Immature natural killer cell (primary cell): ENCODE measurements at places on chromosomes 1 and 21. TPM values are rescaled to one million over a fixed set of nuclear protein-coding genes. Genes with fewer than 3 reads are reported as not detected.
A peak's percentile ranks its signal among the peaks of the same experiment; 100 is the strongest.

PAFAH2 gene
- polyA plus RNA-seq, result 35.6 TPM

MTMR11 gene
- polyA plus RNA-seq, result 1.7 TPM

- H3K36me3 ChIP-seq, result no peaks in the 10 kb centered on the region
- H3K4me3 ChIP-seq, result no peak overlapping the region
- no peak overlapping the region for H3K27ac ChIP-seq
- H3K4me1 ChIP-seq, result no peaks in the 10 kb centered on the region
- no peak for DNase-seq
Measured at GRCh38 chr1:203480084-203480483, 4.5 kb downstream of the PRELP start.

GRCh38 chr1:166950156-166950555, 25.2 kb downstream of the ILDR2 start:
- H3K27me3 ChIP-seq, result peaks cover 2% of the 10 kb centered on the region
- H3K4me3 ChIP-seq, result no peak overlapping the region
- no peak for DNase-seq
- H3K4me1 ChIP-seq, result peaks cover 11% of the 10 kb centered on the region

DNA sequence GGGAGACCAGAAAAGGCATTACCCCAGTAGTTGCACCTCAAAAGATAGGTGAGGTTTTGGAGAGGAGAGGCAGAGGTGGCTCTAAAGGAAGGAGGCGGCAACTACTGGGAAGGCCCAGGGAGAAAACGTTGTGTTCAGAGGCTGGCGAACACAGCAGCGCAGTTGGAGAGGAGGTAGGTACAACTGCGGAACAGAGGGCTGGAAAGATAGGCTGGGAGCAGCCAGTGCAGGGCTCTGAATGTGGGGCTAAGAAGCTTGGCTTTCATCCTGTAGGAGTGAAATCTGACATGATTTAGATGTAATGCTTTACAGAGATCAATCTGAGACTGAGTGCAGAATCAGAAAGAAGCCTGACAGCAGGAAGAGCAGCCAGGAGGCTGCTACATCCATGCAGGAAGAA, 13.0 kb downstream of the RIMS3 start:
- no peak overlapping the region for H3K4me3 ChIP-seq
- no peaks in the 10 kb centered on the region for H3K27me3 ChIP-seq
- H3K4me1 ChIP-seq, result peaks cover 5% of the 10 kb centered on the region
- no peaks in the 10 kb centered on the region for H3K36me3 ChIP-seq
- no peak overlapping the region for H3K27ac ChIP-seq

GRCh38 chr1:203627851-203628200, 1.2 kb downstream of the ATP2B4 start:
- H3K27me3 ChIP-seq, result peaks cover 25% of the 10 kb centered on the region
- peaks cover 14% of the 10 kb centered on the region for H3K36me3 ChIP-seq
- DNase-seq, result no peak
- H3K4me3 ChIP-seq, result peak overlapping the region; percentile 98
- H3K27ac ChIP-seq, result peak overlapping the region; percentile 97

DNA sequence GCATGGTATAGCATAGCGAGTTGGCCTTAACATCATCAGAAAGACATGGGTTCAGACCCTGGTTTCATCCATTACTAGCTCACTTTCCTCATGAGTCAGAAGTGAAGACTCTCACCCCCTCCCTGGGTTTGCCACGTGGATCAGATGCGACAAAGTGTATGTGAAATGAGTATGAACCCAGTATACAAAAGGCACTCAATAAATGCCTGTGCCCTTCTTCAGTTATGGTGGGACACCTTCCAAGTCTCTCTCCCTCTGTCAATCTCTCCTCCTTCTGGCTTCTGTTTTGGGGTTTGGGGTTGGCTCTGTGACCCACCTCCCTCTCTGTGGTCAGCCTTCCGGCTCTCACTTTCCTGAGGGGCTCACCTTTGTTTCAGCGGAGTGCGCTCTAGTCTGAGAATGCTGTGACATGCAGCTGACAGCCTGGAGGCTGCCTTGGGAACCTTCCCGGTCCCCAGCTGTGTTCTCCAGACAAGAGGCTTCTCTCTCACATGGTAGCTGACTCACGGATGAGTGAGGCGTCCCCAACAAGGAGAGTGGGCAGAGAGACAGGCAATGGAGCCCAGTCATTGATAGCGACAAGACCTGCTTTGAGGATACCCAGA, 155.0 kb upstream of the EDN2 start:
- no peaks in the 10 kb centered on the region for H3K27me3 ChIP-seq
- peak overlapping the region; percentile 60 for H3K27ac ChIP-seq
- H3K4me1 ChIP-seq, result peaks cover 23% of the 10 kb centered on the region
- H3K4me3 ChIP-seq, result no peak overlapping the region
- no peak for DNase-seq

- H3K36me3 ChIP-seq, result no peaks in the 10 kb centered on the region
- H3K4me1 ChIP-seq, result no peaks in the 10 kb centered on the region
- no peak overlapping the region for H3K4me3 ChIP-seq
- DNase-seq, result no peak
- H3K27ac ChIP-seq, result no peak overlapping the region
- peaks cover 4% of the 10 kb centered on the region for H3K27me3 ChIP-seq
Measured at GRCh38 chr1:95139039-95139438, 21.9 kb downstream of the TLCD4 start.

OR10J1 gene
- not detected for polyA plus RNA-seq

- H3K4me3 ChIP-seq, result no peak overlapping the region
- no peaks in the 10 kb centered on the region for H3K27me3 ChIP-seq
Measured at GRCh38 chr21:18417141-18417790, 13.7 kb upstream of the TMPRSS15 start.

GRCh38 chr1:15220825-15221431, 26.1 kb upstream of the FHAD1 start:
- peaks cover 25% of the 10 kb centered on the region for H3K4me1 ChIP-seq
- no peaks in the 10 kb centered on the region for H3K36me3 ChIP-seq
- H3K4me3 ChIP-seq, result no peak overlapping the region
- H3K27me3 ChIP-seq, result peaks cover 4% of the 10 kb centered on the region

DNA sequence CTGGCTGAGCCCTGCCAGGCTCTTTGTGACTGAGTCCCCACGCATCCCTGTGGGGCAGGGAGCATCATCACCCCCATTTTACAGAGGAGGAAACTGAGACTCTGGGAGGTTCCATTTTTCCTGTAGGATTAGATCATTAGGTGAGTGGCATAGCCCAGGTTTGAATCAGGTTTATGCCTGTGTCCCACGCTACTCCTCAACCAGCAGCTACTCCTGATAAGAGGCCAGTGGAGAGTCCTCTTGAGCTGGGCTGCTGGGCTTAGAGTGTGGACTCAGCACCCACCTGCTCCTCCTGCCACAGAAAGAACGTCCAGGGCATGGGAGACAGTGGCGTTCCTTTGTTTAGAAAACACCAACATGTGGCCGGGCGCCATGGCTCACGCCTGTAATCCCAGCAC, 30.7 kb downstream of the TNFRSF1B start:
- peaks cover 31% of the 10 kb centered on the region for H3K36me3 ChIP-seq
- H3K27ac ChIP-seq, result no peak overlapping the region
- H3K27me3 ChIP-seq, result peaks cover 14% of the 10 kb centered on the region
- H3K4me1 ChIP-seq, result peaks cover 60% of the 10 kb centered on the region
- no peak for DNase-seq
- H3K4me3 ChIP-seq, result no peak overlapping the region

DNA sequence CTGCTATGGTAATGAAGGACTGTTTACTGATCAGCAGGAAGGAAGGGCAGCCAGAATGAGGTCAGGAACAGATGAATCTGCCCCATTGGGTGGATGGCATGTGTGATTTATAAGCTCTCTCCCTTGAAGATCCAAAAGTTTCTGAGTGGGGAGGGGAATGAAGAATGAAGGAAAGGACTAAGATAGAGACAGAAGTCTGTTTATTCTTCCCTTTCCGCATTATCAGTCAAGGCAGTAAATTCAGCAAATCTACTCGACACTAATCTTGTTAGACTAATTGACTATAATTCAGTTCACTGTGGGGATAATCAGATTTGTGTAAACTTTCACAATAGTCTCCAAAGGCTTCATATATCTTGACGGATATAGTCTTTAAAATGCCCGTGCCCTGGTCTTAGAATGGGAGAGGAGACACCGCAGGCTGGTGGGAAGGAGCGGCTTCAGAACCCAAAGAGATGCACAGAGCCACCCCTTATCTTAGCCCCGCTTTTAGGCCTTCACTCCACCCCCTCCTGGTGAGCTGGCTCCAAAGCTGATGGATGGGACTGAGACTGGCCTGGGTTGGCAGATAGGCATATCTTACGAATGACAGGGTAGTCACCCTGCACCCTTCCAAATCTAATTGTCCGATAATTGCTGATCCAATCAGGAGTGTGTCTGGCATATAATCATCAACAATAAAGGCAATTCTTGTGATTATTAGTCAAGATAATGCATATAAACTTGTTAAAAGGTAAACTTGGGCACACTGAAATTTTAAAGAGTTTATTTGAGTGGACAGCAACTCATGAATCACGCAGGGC, 76.0 kb upstream of the PPM1J start:
- H3K27ac ChIP-seq, result no peak overlapping the region
- no peaks in the 10 kb centered on the region for H3K27me3 ChIP-seq
- no peaks in the 10 kb centered on the region for H3K36me3 ChIP-seq
- peaks cover 23% of the 10 kb centered on the region for H3K4me1 ChIP-seq
- no peak for DNase-seq

GRCh38 chr1:3654549-3655281, 2.4 kb downstream of the TP73 start:
- no peak overlapping the region for H3K4me3 ChIP-seq
- no peaks in the 10 kb centered on the region for H3K36me3 ChIP-seq
- peaks cover 10% of the 10 kb centered on the region for H3K4me1 ChIP-seq
- H3K27me3 ChIP-seq, result peaks cover 16% of the 10 kb centered on the region
- DNase-seq, result no peak

- no peak overlapping the region for H3K27ac ChIP-seq
- H3K36me3 ChIP-seq, result no peaks in the 10 kb centered on the region
- no peaks in the 10 kb centered on the region for H3K4me1 ChIP-seq
- peaks cover 1% of the 10 kb centered on the region for H3K27me3 ChIP-seq
- no peak for DNase-seq
Measured at GRCh38 chr1:54579337-54579781, 31.3 kb downstream of the ACOT11 start.

DTL gene
- 1.4 TPM for polyA plus RNA-seq

DNA sequence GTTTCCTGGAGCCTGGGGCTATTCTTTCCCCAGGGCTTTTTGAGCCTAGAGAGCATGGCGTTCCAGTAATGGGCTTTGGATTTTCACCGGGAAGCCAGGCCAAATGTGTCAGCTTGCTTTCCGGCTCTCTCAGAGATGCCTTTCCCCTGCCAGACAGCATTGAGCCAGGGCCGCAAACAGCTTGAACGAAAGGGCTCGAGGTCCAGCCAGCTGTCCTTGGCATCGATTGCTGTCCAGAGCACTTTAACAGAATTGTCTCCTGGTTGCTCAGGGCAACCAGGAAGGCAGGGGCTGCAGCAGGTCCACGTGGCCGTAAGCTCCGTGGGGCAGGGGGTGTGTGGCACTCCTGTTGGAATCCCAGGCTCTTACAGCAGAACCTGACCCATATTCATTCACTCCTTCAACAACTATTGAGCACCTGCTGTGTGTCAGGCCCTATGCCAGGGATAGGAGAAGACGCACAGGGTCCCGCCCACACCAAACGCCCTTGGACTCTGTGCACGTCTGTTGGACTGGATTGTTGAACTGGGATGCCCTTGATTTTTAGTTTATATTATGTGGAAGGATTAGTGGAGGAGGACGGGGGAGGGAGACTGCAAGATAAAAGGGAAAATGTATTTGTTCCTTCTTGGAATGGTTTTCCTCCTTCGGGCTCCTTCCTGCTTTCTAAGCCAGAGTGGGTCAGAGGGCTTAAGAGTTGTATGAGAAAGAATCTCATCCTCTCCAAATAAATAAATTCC, 38.7 kb upstream of the EFHD2 start:
- H3K27ac ChIP-seq, result no peak overlapping the region
- H3K4me3 ChIP-seq, result no peak overlapping the region
- H3K27me3 ChIP-seq, result no peaks in the 10 kb centered on the region
- H3K4me1 ChIP-seq, result peaks cover 12% of the 10 kb centered on the region
- DNase-seq, result no peak

DNA sequence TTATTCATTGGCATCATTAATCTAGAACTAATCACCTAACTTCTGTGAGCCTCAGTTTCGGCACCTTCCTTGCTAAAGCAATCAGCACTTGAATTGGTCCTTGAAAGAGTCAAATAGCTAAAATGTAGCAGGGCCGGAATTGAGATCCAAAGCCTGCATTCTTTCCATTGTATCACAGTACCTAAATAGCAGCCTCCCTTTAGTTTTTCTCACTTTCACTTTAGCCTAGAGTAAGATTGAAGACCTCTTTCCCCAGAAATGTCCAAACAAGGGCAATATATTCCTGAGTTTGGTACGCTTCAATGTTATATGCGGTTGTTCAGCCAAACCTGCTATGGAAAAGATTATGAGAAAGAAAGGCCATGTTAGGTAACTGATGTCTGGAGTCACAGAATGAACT, 121.9 kb upstream of the BMP8A start:
- H3K4me1 ChIP-seq, result no peaks in the 10 kb centered on the region
- DNase-seq, result no peak
- peaks cover 57% of the 10 kb centered on the region for H3K36me3 ChIP-seq
- H3K27ac ChIP-seq, result peak overlapping the region; percentile 23
- no peak overlapping the region for H3K4me3 ChIP-seq
- peaks cover 2% of the 10 kb centered on the region for H3K27me3 ChIP-seq

GRCh38 chr1:90394247-90394646, 322.9 kb downstream of the BARHL2 start:
- H3K27me3 ChIP-seq, result peaks cover 2% of the 10 kb centered on the region
- H3K27ac ChIP-seq, result no peak overlapping the region
- no peaks in the 10 kb centered on the region for H3K36me3 ChIP-seq
- no peak overlapping the region for H3K4me3 ChIP-seq
- H3K4me1 ChIP-seq, result no peaks in the 10 kb centered on the region

VAMP4 gene
- polyA plus RNA-seq, result 31.1 TPM

DNA sequence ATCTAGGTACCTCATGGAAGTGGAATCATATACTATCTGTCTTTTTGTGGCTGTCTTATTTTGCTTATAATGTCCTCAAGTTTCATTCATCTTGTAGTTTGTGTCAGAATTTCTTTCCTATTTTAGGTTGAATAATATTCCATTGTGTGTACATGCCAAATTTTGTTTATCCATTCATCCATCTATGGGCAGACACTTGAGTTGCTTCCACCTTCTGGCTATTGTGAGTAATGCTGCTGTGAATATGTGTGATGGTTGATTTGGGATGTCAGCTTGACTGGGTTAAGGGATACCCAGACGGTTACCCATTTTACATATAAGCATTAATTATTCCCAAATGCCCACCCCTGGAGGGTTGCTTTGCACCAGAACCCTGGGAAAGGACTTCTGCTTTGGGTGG, 477.5 kb downstream of the PTPRU start:
- H3K27me3 ChIP-seq, result no peaks in the 10 kb centered on the region
- no peak for DNase-seq
- H3K4me3 ChIP-seq, result no peak overlapping the region
